ENCODE measurements at places on chromosomes 11 and 22. TPM values are rescaled to one million over a fixed set of nuclear protein-coding genes. Genes with fewer than 3 reads are reported as not detected.

DNA sequence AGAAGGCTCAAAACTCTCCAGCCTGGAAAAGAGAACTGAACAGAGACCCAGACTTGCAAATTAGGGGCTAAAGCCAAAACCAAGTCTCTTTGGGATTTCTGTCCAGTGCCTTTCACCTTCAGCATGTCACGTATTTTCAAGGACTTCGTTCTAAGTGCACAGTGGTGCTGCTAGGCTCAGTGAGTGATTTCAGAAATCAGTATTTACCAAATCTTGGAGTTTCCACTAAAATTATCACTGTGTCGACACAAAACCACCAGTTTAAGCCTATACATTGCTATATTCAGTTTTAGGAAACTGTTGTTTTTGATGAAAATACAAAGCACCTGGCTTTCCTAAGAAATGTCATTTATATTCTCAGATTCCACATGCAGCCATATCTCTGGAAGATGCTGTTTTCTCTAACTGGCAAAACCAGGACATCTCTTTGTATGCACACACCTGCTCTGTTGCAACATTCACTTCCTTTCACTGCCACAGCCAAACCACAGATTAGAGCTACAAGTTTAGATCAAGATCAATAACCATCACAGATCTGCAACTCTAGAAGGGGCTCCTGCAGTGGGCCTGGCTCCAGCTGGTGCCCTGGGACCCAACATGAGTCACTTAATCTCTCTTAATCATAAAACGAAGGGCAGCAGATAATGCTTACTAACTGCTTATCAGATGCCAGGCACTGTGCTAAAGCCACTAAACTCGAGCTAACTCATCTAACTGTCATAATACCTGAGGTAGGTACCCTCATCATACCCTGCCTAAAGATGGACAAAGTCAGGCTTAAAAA lies 22.3 kb downstream of the SMCO4 start:
- DNase-seq = no peak
- H3K4me1 ChIP-seq = peaks cover 2% of the 10 kb centered on the region
- H3K4me3 ChIP-seq = no peak overlapping the region
- no peaks in the 10 kb centered on the region for H3K36me3 ChIP-seq
- H3K27me3 ChIP-seq = no peaks in the 10 kb centered on the region

DNA sequence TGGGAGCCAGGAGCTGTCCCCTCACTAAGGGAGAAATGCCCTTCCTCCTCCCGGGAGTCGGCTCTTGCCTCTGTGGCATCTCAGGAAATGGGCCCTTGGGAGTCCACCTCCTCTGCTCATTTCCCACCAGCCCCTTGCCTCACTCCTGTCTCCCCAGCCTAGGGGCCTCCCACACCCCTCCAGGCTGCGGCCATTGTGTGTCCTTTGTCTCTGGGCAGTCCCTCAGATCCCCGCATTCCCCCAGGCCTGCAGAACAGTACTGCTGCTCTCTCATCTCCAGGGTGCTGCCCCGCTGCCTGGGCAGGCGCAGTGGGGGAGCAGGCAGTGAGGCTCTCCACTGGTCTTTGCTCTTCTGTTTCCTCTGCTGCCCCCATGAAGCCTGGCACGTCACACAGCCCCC lies 25.0 kb downstream of the ADA2 start:
- no peak overlapping the region for H3K4me3 ChIP-seq
- no peak for DNase-seq
- H3K4me1 ChIP-seq = no peaks in the 10 kb centered on the region
- H3K36me3 ChIP-seq = peaks cover 4% of the 10 kb centered on the region
- H3K27ac ChIP-seq = no peak overlapping the region
- no peaks in the 10 kb centered on the region for H3K27me3 ChIP-seq

DNA sequence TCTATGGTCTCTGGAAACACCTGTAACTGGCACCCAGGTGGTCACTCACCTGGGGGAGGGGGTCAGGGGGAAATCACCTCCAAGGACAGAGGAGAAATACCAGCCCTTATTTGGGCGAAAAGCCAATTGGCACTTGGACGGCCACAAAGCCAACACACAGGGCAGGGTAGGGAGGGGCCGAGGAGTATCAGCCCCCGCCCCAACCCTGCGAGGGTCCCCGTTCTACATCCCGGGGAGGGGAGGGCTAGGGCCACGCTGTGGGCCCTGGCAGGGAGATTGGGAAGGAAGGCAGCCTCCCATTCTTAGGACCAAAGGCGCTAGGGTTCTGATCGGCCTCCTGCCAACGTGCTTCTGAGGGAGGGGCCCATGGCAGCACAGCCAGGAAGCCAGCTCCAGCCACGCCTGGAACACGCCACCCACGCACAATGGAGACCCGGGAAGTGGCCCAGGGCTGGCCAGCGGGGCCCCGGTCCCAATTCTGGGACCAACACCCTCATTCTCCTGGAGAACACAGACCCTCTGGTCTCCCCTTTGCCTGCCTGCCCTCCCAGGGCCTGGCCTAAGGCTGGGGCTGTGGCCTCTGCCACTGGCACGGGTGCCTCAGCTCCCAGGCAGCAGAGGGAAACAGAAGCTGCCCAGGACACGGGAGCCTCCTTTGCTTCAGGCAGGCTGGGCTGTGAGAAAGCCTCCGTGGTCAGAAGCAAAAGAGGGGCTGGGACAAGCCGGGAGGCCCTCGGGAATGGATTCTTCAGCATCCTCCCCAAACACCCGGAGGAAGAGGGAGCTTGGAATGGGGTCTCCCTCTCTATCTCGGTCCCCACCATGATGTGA lies 7.4 kb downstream of the CBX6 start:
- H3K4me1 ChIP-seq = peaks cover 38% of the 10 kb centered on the region
- H3K27me3 ChIP-seq = no peaks in the 10 kb centered on the region
- H3K36me3 ChIP-seq = peaks cover 18% of the 10 kb centered on the region
- no peak overlapping the region for H3K4me3 ChIP-seq
- no peak for DNase-seq
- peak overlapping the region; percentile 78 for H3K27ac ChIP-seq

DNA sequence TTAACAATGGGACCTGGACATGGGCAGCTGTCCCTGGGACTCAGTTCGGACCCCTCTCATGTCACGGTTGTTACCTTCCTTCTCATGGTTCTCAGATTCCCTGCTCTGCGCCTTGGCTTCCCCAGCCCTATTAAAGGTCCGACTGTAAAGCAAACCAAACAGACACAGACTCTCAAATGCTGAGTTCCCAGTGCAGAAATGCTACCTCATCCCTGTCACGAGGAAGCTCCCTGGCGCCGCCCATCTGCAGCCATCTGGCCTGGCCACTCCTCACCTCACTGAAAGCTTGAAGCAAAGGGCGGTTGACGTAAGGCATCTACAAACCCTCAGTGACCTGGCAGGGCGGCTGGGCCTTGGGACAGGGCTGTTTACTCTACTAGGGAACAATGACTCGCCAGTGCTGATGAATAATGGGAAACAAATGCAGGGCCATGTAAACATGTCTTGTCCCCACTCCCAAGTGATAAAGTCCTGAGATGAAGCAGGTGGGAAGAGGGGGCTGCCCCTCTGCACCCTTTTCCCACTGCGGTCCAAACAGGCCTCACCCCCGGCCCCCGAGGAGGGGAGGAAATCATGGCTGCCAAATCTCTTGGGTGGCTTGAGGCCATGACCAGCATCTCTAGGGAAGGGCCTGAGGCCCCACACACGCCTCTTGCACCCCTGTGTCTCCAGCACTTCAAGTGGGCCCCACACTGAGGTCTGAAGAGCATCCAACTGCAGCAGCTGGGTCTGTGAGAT lies 49.3 kb downstream of the SCUBE1 start:
- DNase-seq = no peak
- peaks cover 37% of the 10 kb centered on the region for H3K4me1 ChIP-seq
- H3K27me3 ChIP-seq = no peaks in the 10 kb centered on the region

DNA sequence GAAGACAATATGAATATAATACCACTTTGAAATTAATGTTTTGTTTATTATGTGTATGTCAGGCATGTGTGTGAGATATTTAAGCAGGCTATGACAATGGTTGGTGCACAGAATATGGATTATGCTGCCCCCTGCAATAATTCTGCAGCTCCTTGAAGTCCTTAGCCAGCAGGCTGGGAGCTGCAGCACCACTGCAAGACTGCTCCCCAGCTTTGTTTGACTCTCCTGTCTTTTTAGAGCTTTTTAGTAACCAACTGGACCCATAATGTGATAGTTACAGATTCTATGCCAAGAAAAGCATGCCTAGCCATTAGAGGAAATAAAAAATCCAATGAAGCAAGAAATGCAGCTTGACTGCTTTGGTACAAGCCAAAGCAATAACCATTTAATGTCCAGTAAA lies 535.1 kb downstream of the TMEM135 start:
- no peaks in the 10 kb centered on the region for H3K36me3 ChIP-seq
- peak; percentile 54 for DNase-seq
- no peaks in the 10 kb centered on the region for H3K27me3 ChIP-seq
- H3K27ac ChIP-seq = no peak overlapping the region
- H3K4me1 ChIP-seq = no peaks in the 10 kb centered on the region
- no peak overlapping the region for H3K4me3 ChIP-seq

DNA sequence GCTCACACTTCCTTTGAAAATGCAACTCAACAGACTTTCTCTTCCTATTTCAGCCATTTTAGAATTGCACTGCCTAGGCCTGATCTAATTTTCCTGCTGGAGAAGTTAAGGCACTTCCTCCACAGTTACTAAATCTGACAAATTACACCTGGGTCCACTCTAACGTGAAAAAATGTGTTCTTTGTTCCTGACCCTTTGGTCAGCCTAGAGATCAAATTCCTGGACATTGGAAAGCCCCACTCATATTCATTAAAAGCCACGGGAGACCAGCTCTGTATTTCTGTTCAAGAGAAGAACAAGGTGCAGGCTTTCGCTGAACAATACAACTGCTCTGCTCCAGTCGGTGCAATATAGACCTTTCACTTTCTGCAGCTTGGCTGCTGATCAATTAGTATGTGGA lies 96.6 kb downstream of the MPPED2 start:
- peaks cover 18% of the 10 kb centered on the region for H3K4me1 ChIP-seq
- no peaks in the 10 kb centered on the region for H3K27me3 ChIP-seq
- DNase-seq = no peak
- no peak overlapping the region for H3K4me3 ChIP-seq
- H3K36me3 ChIP-seq = no peaks in the 10 kb centered on the region

DNA sequence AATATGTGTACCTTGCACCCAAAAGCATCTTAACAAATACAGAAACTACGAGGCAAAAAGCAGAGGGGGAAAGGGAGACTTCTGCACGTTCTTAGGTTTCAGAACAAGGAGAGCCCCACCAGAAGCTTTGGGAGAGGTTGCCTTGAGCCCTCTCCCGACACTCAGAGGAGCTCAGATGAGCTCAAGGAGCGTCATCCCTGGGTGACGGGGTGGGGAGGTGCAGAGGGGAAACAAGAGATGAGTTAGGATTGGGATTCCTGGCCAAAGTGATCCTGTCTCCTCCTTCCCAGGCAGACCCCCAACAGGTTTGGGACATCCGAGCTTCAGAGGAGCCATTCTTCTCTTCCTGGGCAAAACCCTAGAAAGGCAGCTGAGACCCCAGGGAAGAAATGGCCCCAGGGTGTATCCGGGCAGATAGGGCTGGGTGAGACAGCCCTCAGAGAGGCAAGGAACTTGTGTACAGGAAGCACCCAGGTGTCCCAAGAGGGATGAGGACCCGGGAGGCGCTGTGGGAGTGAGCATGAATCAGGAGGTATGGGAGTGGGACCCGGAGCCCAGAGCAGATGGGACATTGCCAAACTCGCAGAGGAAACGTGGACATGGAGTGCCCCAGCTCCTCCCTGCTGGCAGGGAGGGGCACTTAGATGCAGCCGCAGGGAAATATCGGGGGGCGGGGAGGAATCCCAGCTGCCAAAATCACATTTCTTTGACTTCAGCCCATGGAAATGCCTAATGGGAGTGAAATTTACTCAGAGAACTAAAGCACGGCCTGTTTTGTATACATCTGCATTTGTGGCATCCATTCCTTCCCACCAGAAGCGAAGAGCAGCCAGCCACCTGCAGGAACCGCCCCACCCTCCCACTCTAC lies 12.4 kb downstream of the C1QTNF6 start:
- no peaks in the 10 kb centered on the region for H3K36me3 ChIP-seq
- no peak overlapping the region for H3K4me3 ChIP-seq
- no peak overlapping the region for H3K27ac ChIP-seq
- no peaks in the 10 kb centered on the region for H3K4me1 ChIP-seq
- no peaks in the 10 kb centered on the region for H3K27me3 ChIP-seq
- DNase-seq = no peak

GRCh38 chr11:2259466-2259830 lies 10.9 kb downstream of the ASCL2 start:
- no peaks in the 10 kb centered on the region for H3K4me1 ChIP-seq
- DNase-seq = no peak
- no peaks in the 10 kb centered on the region for H3K27me3 ChIP-seq
- H3K4me3 ChIP-seq = no peak overlapping the region

- DNase-seq = peak; percentile 38
- no peak overlapping the region for H3K27ac ChIP-seq
- H3K4me3 ChIP-seq = no peak overlapping the region
- H3K36me3 ChIP-seq = peaks cover 21% of the 10 kb centered on the region
These were observed 9.5 kb downstream of the MAP4K2 start for GRCh38 chr11:64793271-64794160.

- no peaks in the 10 kb centered on the region for H3K36me3 ChIP-seq
- H3K4me1 ChIP-seq = no peaks in the 10 kb centered on the region
- no peak for DNase-seq
These were observed 687.8 kb downstream of the FAM181B start for GRCh38 chr11:82045748-82046457.

DNA sequence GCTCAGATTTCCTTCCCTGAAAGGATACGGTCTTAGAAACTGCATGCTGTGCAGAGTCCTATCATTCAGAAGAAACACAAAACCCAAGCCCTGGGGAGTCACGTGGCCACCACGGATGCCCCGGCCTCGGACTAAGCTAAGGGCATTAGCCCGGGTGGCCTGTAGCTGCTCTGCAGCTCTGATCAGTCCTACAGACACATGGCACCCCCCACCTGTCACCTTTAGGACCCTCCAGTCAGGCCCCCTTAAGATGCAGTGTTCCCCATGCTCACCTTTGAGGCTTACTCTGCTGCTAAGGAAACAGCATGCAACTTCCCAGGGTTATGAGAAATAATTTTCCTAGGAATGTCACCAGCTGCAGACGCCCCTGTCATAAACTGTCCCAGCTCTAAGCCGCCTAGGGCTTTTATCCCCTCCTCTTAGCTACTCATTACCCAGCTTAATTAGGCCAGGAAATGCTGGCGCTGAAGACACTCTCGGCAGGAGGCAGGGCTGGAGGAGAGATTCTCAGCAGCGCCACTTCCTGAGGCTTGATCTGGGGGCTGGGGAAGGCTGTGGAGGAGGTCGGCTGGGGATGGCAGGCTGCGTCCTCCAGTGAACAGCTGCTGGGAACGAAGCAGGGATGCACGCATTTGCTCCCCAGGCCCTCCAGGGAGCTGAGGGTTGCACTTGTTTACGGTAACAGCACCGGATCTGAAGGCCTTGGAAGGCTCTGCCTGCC lies 47.2 kb upstream of the ADA2 start:
- peaks cover 26% of the 10 kb centered on the region for H3K4me1 ChIP-seq
- no peaks in the 10 kb centered on the region for H3K27me3 ChIP-seq
- no peak overlapping the region for H3K27ac ChIP-seq
- no peak overlapping the region for H3K4me3 ChIP-seq
- DNase-seq = peak; percentile 66
- no peaks in the 10 kb centered on the region for H3K36me3 ChIP-seq

GRCh38 chr11:2567026-2567671 lies 122.3 kb downstream of the KCNQ1 start:
- peaks cover 3% of the 10 kb centered on the region for H3K36me3 ChIP-seq
- no peak overlapping the region for H3K4me3 ChIP-seq
- H3K4me1 ChIP-seq = no peaks in the 10 kb centered on the region
- no peak for DNase-seq
- no peak overlapping the region for H3K27ac ChIP-seq
- no peaks in the 10 kb centered on the region for H3K27me3 ChIP-seq

The CYB5R3 gene
- total RNA-seq = 90.2 TPM

The APOL4 gene
- 15.9 TPM for total RNA-seq

The BATF2 gene
- 2.9 TPM for total RNA-seq

The GRIA4 gene
- total RNA-seq = 0.77 TPM

The FBLN1 gene
- total RNA-seq = 357 TPM

The UCP2 gene
- 207 TPM for total RNA-seq

The CCND1 gene
- 190 TPM for total RNA-seq

Measured in lung (tissue), 17 donors.